Dermis lymphatic vessel endothelial cell (primary cell): ENCODE measurements at places on chromosomes 11 and 22. TPM values are rescaled to one million over a fixed set of nuclear protein-coding genes. Genes with fewer than 3 reads are reported as not detected.

KCNK4 gene
- not detected in 2 replicates for total RNA-seq

WT1 gene
- not detected in 2 replicates for total RNA-seq

UPK3A gene
- total RNA-seq: not detected in 2 replicates

PANX2 gene
- total RNA-seq: 0.22 and 0.26 TPM in 2 replicates

KIAA1671 gene
- 34.5 and 64.3 TPM in 2 replicates for total RNA-seq

KDM4D gene
- 0.17 and 0.33 TPM in 2 replicates for total RNA-seq

CARD18 gene
- not detected in 2 replicates for total RNA-seq

CRYBA4 gene
- total RNA-seq: 0.22 TPM in 1 of 2 replicates, not detected in the other

OR8B8 gene
- total RNA-seq: not detected in 2 replicates

SERPING1 gene
- total RNA-seq: not detected in 2 replicates

PRSS23 gene
- 56.8 and 78.0 TPM in 2 replicates for total RNA-seq

NOX4 gene
- total RNA-seq: 76.3 and 113 TPM in 2 replicates
